ENCODE measurements at places on chromosomes 2 and 18.
A peak's percentile ranks its signal among the peaks of the same experiment; 100 is the strongest.

GRCh38 chr2:62217970-62218369 lies 22.1 kb downstream of the B3GNT2 start:
- no peak for DNase-seq

DNA sequence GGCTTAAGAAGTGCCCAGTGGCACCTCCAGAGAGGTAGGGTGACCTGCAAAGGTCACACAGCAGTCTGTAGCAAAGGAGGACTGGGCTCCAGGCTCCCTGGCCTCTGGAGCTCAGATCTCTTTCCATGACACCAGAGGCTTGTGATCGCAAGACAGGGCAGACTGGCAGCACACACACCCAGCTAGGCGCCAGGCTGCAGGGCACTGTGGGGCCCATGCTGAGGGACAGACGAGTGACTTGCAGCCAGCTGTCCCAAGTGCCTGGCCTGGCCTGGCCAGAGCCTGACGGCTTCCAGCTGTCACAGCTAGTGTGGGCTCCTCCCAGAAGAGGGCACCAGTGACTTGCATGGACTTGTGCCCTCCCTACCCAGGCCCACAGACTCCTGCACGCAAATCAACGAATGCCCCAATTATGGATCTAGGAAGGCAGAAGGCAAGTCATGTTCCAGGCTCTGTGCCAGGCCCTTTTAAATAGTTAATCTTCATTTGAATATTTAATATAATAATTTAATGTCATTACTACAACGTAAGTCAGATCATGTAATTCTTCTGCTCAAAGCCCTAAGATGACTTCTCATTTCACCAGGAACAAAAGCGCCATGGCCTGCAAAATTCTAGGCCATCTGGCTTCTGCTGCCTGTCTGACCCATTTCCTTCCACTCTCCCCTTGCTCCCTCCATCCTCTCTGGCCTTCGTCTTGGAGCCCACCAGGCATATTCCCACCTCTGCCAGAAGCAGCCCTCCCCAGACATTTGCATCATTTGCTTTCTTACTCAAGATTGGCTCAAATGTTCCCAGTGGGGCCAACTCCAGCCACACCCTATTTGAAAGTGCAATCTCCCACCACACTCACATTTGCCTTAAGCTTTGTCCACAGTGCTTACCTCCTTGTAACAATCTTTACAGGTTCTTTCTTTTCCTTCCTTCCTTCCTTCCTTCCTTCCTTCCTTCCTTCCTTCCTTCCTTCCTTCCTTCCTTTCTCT lies 3.7 kb upstream of the SPEG start:
- DNase-seq, result no peak

GRCh38 chr18:55633032-55633431 lies 45.0 kb upstream of the TCF4 start:
- no peak for DNase-seq

GRCh38 chr2:74984947-74985637 lies 26.6 kb downstream of the POLE4 start:
- no peak for DNase-seq

DNA sequence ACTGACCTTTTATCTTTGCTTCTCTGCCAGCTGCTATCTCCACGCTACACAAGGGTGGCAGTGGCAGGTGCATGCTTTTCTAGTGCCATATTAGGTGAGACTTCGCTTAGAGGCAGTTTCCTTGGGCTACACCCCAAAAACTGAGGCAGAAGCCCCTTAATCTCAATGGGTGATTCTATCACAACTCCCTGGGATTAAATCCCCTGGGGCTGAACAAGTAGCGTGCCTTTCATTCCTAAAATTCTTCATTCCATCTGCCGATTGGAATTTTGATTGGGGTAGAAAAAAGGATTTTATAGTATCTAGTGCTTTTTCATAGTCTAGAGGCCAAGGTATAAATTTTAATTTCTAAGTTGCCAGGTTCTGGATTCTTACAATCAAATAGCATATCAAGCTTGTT lies 1040.5 kb upstream of the ACVR2A start:
- DNase-seq, result no peak

GRCh38 chr2:54318821-54319220 lies 62.8 kb upstream of the TSPYL6 start:
- DNase-seq, result no peak

DNA sequence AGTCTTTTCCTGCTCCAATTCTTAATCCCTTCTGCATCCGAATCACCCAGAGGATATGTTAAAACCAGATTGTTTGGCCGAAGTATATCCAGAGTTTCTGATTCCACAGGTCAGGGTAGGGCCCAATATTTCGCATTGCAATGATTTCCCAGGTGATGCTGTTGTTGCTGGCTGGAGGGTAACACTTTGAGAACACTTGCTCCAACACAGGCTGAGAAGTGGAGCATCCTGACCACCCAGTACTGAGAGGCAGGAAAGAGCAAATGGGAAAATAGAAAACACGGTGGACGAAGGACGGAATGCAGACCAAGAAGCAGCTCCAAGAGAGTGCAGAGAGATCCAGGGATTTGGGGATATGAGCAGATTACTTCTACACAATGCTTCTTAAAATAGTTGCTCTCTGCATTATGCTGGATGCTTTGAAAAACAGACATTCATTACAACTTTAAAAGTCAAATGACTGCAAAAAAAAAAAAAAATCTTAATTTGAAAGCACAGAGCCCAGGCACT lies 362.2 kb upstream of the SLC14A2 start:
- no peak for DNase-seq

DNA sequence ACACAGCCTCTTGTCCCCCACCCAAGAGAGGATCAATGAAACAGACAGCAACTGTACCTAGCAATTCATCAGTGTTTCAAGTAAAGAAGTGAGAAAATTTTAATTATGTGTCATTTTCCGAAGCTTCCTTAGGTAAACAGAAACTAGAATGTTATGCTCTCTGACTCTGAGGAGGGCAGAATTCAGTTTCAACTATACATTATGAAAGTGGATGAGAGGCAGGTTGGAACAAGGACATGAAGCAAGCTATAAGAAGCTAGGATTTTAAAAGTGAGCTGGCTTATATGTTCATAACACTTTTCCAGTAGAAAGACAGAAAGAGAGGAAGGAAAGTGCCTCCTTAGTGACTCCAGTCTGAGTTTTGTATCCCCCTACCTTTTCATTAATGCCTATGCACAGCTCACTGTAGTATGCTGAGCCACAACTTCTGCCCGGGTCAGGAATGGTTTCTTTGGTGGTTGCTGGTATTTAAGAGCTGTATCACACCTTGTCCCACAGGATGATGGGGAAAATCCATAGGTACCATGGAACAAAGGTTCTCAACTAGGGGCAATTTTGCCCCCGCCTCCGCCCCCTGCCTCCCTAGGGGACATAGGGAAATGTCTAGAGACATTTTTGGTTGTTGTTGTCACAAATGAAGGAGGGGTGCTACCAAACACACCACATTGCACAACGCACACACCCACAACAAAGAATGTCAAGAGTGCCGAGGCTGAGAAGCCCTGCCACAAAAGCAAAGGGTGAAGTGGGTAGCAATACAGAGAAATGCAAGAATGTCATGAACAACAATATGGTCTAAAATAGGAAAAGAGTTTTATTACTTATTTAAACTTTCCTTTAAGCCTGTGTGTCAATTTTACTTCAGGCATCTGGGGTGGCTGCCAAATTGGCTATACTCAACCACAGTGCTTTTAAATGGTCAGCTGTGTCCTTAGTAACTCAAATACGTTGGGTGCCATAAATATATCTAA lies 161.0 kb upstream of the ZFP36L2 start:
- peak; percentile 73 for DNase-seq

- no peak for DNase-seq
Measured at GRCh38 chr18:76476665-76477561, 18.1 kb downstream of the ZNF516 start.

DNA sequence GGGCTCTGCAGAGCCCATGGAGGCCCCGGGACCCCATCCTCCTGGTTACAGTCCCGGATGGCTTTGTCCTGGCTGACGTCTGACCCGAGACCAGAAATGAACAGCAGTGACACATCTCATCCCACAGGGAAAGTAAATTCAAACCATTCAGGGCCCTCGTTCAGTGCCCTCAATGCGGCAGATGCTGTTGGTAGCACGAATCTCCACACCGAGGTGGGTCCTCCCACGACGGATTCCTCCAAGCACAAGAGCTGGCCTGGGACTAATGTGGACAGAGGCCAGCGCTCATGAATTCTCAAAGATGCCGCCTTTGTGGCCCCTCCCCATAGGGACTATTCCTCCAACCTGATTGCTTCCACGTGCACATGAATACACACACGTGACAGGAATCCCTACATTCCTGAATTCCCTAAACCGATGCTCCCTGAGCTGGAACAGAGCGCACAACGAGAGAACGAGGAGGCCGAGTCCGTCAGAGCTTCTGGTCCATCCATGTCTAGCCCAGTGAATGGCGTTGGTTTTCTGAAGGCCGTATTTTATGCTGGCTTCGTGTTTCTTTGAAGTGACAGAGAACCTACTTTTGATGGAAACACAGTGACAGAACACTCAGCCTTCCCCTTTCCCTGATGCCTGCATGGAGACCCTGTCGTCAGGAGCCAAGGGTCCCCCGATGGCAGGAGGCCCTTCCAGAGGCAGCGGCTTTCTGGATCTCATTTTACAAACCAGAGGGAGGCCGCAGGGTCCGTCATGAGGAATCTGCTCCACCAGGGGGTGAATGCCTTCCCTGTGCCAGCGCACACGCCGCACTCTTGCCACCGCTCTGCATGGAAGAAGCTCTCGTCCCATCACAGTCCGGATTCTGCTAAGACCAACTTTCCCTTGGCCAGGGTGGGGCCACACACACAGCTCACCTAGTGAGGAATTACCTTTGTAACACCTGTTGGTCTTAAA lies 64.3 kb upstream of the SNTG2 start:
- DNase-seq, result no peak

DNA sequence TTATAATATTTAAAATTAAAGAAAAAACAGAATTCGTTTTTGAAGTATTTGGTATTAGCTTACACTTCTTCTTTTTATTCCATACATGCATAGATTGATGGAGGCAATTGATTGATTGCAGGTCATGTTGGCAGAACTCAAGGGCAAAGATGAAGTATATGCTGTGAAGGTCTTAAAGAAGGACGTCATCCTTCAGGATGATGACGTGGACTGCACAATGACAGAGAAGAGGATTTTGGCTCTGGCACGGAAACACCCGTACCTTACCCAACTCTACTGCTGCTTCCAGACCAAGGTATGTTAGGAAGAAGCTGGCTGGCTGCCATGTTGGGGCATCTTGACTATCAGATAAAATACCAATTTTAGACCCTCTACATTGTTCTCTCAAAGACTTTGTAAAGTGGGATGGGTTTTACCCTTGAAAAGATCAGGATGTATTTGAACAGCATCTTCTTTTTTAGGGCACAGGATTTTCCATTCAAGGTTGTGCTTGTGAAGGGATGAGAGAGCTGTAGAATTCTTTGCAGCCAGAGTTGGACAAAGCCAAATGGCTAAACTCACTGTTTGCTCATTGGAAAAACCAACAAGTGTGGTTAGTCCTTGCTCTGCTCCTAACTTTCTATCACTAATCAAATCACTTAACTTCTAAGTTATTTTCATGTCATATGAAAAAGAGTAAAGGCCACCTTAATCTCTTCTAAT lies 286.8 kb upstream of the EPAS1 start:
- DNase-seq, result no peak

GRCh38 chr2:200077838-200078237 lies 122.5 kb downstream of the MAIP1 start:
- DNase-seq, result no peak

DNA sequence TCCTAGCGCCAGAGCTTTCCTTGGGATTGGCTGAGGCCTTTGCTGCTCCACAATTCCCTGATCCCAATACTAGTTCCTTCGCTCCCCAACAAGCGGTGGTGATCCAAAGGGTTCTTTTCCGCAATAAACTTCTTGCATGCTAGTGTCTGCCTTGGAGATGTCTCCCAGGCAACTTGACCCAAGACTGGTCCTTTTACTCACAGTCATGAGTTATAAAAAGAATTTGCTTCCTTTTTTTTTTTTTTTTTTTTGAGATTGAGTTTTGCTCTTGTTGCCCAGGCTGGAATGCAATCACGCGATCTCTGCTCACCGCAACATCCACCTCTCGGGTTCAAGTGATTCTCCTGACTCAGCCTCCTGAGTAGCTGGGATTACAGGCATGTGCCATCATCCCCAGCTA lies 89.8 kb upstream of the SP3 start:
- DNase-seq, result no peak

- DNase-seq, result no peak
Measured at GRCh38 chr2:236688563-236689392, 119.2 kb downstream of the ACKR3 start.

DNA sequence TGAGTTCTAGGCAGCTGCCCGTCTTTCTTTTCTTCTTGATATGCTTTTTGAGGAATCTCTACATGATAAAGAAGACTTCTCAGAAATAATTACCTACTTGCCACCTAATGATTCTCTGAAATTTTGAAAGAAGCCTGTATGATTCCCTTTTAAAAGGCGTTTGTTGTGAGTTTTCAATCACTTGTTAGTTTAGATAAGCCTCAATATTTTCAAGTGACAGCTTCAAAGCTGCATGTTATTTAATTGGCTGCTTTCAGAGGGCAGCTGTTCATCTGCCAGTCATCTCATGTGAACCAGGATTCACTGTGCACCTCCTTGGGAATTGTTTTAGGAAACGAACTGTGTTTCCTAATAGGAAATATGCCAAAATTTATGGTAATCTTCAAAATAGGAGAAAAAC lies 938.1 kb downstream of the CPS1 start:
- no peak for DNase-seq

GRCh38 chr2:3377279-3377611 lies 373 bp downstream of the EIPR1 start:
- no peak for DNase-seq

DNA sequence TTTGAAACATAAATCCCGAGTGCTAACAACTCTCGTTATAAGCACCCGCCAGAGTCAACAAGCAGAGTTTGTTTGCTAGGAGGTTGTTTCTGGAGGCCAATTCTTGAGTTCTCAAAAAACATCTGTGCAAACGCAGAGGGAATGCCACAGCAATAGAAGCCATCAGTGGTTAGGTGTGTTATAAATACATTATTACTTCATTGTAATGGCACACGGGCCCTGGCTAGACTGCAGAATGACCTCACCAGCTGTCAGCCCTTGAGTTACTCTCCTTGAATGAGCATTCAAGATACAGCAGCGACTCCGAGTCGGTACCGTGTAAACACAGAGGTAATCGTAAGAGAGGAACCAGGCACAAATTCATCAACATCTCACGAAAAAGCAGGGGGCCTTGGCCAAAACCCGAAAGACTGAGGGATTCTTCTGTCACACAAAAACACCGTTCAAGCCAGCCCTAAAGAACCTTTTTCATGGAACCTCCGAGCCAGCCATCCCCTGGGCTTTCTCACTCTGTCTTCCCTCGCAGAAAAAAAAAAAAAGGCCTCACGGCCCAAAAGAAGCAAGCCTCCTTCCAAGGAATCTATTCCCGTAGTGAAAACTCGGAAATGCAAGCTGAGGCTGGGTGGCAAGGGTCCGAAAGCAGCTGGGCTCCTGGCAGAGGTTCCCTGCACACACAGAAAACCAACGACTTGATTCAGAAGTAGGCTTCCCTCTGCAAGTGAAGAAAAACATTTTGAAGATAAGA lies 133.7 kb upstream of the MEIS1 start:
- no peak for DNase-seq

- DNase-seq, result no peak
Measured at GRCh38 chr2:178859730-178860129, 52.5 kb upstream of the TTN start.
